ENCODE measurements at places on chromosomes 5 and 9.

DNA sequence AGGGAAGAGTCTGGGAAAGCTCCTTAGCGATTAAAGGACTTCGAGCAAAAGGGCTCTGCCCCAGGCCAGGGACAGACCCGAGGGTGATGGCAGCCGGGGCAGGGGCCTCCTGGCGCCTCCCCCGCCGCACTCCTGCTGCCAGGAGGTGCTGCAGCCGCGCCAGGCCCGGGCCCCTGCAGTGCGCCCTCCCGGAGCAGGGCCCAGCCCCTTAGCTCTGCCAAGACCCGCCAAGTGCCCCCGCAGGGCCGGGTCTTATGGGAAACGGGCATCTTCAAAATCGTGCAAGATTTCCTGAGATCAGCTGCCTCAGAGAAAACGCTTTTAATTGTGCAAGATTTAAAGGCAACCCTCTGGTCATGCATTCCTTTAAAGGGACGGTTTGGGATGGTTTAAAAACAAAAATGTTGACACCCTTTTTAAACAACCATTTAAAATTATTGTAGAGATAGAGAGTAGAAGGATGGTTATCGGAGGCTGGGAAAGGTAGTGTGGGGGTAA, 52.4 kb downstream of the CDC14B start:
- no peak for DNase-seq

DNA sequence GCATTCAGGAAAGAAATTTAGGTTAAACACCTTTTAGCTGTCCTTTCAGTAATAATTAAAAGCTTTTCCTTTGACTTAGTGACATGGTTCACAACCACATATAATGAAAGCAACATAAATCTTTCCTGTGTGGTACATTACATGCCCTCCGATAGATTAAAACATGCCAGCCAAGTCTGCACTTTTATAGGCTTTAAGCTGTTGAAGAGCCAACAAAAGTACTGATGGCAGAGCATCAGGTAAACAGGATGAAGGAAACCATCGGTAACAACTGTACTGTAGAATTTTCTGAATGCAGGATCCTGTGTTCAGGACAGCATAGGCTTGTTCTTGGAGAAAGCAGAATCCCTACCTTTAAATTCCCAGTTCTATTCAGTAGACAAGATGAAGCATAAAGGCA, 226.6 kb downstream of the MLLT3 start:
- no peak for DNase-seq

DNA sequence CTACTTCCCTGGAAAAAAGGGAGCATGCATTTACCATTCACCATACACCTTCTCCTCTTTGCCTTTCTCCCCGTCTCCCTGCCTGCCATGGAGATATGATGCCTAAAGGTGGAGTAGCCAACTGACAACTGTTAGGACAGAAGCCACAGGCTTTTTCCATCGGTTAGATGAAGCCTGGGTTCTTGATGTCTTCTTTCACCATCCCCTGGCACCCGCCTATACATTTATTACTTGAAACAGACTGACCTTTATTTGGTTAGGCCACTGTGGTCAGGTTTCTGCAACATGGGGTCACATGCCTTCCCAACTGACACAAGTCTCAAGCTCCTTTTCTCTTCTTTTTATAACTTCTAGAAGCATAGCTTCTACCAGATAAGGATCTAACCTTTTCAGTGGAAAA, 7.1 kb downstream of the LCP2 start:
- DNase-seq: no peak

GRCh38 chr5:53782620-53783019, 222.2 kb downstream of the NDUFS4 start:
- no peak for DNase-seq

GRCh38 chr5:155598552-155598951, 585.0 kb downstream of the KIF4B start:
- no peak for DNase-seq

DNA sequence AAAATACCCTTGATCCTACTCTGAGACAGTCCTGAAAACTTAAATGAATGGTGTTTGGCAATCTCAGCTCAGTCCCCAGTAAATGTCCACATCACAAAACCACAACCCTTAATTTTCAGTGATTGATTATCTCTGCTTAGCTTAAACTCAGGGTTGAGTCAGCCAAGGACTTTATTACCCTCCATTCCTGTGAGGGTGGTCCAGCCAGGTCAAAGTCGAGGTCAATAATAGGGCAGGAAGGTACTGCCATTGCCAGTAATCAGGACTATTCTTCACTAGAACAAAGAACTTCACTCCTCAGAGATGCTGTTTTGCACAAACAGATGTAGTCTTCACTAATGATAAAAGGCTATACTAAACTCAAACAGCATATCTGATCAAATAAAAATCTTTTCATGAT, 499.4 kb downstream of the ISL1 start:
- DNase-seq: no peak

DNA sequence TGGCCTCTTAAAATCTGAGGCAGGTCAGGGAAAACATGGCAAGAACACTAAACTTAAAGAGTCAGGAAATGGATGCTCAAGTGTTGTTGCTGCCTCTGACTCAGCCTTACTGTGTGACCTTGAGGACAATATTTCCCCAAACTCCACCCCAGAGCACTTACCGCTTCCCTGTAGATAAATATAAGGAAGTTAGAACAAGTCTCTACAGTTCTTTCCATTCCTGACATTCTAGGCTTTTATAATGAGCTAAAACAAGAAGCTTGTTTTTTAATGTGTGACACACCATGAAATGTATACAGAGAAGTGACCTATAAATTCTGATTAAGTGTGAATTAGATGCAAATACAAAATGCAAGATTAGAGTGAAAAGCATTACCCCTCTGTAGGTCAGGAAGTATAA, 129.3 kb downstream of the GRIA1 start:
- no peak for DNase-seq

DNA sequence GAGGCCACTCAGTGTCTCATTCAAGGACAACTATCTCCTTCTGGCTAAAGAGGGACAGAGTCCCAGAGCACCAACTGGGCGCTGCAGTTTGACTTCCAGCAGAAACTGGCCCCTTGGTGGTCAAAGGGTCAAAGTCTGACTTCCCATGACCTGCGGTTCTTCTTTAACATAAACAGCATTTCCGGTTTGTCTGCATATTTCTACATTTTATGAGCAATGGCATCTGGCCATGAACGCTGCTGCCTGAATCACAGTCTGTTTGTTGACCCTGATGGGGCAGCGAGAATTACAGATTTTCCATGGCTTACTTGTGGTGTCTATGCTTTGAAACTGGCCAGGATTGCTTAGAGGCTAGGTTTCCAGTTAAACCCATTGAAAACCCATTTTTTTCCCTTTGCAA, 1.3 kb downstream of the TNFSF15 start:
- DNase-seq: peak; percentile 68

DNA sequence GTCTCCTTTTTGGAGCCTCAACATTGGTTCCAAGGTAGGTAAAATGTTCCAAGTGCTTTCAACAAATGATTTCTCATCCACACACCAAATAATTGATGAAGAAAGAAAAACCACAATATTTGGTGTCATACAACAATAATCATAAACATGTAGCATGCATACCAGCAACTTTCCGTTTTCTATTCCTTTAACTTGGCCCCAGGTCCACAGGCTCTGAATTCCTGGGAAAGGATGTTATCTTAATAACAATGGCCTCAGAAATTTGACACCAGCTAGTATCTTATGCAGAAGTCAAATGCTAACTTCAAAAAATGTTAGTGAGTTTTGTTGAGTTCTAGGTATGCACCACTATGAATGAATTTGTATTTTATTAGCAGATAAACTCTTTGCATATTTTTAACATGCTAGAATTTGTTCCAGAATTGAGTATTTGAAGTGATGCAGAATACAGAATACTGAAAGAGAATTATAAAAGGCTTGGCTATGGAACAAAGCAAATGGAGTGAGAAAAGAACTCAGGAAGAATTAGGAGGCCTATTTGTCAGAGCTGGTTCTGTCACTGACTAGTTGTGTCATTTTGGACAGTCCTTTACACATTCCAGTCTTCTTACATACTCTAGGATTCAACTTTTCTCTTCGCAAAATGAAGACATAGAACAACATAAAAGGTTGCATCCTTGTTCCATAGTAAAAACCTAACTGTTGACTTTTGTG, 435.3 kb upstream of the TNC start:
- DNase-seq: no peak
